ENCODE measurements at places on chromosomes 13 and 19. TPM values are rescaled to one million over a fixed set of nuclear protein-coding genes. Genes with fewer than 3 reads are reported as not detected.

GRCh38 chr19:6376512-6377190, 918 bp upstream of the PSPN start:
- no peak for DNase-seq

- peak; percentile 36 for DNase-seq
Observed at GRCh38 chr13:23159760-23160637, 20.8 kb upstream of the SGCG start.

GRCh38 chr19:43820884-43821215, 6.3 kb upstream of the ZNF283 start:
- no peak for DNase-seq

- no peak for DNase-seq
Observed at GRCh38 chr13:25295701-25296100, 5.7 kb upstream of the NUP58 start.

DNA sequence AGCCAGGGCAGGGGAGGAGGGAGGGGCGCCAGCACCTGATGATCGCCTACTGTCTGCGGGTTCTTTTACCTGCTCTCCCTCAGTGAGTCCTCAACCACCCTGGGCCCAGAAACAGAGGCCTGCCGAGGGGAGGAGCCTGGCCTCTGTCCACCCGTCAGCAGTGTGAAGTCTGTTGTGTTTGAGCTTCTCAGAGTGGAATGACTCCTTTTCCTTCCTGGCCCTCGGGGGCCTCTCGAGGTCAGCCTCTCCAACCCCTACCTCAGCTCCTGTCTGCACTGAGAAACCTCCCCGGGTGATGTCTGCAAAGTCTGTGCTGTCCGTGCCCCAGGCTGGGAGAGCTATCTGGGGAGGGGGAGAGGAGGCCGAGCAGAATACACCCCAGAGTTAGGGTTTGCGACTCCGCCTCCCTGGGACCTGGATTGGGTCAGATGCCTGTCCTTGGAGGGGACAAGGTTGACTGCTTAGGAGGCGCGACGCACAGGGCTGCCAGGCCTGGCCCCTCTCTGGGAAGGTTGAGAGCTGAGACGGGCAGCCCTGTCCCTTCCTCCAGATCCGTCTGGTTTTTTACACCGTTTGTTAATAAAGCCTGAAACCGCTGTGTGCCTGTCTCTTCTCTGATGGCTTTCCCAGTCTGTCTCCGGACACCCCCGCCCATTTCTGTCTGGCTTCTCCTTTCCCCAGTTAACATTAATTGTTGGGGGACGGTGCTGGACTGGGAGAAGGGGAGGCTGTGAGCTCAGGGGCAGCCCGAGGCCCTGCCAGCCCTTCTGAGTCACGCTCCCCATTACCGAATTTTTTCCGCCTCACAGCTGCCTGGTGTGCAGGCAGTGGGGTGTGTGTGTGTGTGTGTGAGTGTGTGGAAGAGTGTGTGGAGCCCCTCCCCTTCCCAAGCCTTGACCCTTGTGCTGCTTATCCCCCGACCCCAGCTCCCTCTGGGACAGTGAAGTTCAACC, 989 bp upstream of the SSC5D start:
- no peak for DNase-seq

DNA sequence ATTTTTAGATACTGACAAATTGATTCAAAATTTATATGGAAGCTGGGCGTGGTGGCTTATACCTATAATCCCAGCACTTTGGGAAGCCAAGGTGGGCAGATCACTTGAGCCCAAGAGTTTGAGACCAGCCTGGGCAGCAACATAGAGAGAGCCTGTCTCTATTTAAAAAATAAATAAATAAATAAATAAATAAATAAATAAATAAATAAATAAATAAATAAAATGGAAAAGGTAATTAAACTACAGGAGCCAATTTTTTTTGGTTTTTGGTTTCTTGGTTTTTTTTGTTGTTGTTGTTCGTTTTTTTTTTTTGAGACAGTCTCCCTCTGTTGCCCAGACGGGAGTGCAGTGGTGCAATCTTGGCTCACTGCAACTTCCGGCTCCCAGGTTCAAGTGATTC, 29.4 kb upstream of the TRIM13 start:
- no peak for DNase-seq

GRCh38 chr13:44470638-44471562, 97.3 kb downstream of the SERP2 start:
- peak; percentile 26 for DNase-seq

DNA sequence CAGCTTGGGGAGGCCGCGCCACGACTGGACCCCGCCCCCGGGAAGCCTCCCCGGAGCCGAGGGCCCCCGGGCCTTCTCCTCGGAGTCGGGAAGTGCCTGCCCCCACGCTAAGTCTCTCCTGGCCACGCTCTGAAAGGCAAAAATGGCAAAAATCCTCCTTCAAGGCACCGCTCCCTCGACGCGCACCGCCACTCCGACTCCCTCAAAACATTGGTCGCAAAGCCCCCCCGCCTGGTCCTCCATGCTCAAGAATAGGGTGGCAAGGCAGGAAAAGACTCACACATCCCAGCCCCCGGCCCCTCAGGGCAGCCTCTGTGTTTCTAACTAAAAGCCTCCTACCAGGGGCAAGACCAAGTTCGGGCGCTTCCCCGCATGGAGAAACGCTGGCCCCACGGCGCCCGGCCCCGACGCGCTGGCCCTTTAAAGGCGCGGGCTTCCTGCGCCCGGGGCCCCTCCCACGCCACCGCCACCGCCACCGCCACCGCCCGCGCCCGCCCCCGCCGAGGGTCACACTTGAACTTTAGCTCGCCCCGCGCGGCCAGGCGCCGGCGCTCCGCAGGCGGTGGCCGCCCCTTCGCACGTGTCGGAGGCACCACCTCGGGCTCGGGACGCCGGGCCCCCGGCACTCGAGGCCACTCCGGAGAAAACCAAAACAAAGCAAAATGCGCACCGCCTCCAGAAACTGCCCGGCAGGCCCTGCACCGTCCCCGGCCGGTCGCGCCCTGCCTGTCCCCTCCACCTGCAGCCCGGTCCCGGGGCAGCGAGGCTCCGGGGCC, 1.9 kb downstream of the FOXO1 start:
- DNase-seq = no peak

- DNase-seq = no peak
Observed at GRCh38 chr13:100714478-100714877, 39.9 kb upstream of the TMTC4 start.

Gene C19orf85
- not detected for polyA plus RNA-seq

Gene GAPDHS
- polyA plus RNA-seq = not detected

Gene ZNF415
- polyA plus RNA-seq = 24.0 TPM

Gene RUBCNL
- polyA plus RNA-seq = 2.2 TPM

Gene SIGLECL1
- not detected for polyA plus RNA-seq

Gene IGSF23
- 0.92 TPM for polyA plus RNA-seq

All from renal cortex interstitium (tissue), 15 donors.